ENCODE measurements at places on chromosomes 5 and 9.

DNA sequence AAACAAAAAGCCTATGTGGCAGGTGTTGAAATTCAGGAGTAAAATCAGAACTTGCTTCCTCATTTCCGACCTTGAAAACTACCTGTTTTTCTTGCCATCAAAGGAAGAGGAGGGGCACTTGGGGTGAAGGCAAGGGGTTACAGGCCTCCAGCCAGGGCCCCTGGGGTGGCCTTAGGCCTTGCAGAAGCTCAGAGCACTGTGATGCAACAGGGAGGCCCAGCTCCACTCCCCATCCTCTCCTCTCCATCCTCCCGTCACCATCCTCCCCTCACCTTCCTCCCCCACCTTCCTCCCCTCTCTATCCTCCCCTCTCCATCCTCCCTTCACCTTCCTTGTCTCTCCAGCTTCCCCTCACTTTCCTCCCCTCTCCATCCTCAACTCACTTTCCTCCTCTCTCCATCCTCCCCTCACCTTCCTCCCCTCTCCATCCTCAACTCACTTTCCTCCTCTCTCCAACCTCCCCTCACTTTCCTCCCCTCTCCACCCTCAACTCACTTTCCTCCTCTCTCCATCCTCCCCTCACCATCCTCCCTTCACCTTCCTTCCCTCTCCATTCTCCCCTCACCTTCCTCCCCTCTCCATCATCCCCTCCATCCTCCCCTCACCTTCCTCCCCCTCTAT lies 111.6 kb downstream of the WNK2 start:
- DNase-seq, result no peak

DNA sequence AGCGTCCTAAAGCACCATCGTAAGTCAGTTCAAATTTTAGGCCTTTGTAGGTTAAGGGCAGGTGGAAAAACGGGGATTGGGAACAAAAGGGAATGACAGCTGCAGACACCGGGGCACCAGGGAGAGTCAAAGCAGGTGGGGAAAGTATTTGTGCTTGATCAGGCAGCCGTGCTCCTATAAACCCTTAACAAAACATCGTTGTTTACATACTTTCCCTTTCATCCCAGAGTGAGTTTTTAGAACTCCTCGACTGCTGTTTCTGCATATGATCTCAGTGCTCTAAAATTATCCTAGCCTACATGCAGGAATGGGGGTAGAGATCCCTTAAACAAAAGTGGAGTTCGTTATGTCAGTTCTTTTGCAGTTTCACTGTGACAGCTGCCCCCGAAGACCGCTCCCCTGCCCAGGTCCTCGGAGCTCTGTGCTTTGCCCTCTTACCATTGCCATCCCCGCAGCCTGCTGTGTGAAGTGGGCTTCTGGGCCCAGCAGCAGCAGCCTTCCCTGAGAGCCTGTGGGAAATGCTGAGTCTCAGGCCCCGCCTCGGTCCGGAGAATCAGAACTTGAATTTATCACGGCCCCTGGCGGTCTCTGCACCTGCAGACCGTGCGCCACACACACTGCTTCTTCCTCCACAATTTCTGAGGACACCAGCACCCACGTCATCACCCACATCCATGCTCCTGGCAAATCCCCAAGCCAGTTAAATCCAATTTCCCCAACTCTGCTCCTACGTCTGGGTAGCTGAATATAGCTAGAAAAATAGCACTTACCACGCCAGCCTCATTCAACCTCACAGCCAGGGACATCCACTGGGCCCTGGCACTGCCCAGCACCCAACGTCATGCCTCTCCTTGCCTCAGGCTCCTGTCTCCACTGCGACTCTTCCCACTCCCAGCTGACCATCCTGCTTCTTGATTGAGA lies 86.8 kb downstream of the NSUN2 start:
- no peak for DNase-seq

DNA sequence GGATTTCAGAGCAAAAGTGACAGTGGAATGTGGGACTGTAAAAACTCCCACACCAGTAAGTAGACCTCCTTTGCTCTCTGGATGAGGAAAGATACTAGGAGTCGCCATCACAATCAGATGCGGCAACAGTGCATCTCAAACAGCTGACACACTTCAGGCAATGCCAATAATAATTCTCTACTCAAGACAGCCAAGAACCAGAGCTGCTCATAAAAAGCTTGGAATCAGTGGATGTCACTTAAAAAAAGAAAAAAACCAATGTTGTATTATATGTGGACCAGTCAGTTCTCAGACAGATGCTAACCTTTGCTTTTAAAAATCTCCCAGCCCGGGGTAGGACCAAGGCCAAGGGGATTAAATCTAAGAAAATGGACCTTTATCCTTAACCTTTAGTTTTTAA lies 185.0 kb downstream of the GNA14 start:
- no peak for DNase-seq

GRCh38 chr5:36403632-36404311 lies 102.1 kb upstream of the RANBP3L start:
- DNase-seq, result peak; percentile 94

DNA sequence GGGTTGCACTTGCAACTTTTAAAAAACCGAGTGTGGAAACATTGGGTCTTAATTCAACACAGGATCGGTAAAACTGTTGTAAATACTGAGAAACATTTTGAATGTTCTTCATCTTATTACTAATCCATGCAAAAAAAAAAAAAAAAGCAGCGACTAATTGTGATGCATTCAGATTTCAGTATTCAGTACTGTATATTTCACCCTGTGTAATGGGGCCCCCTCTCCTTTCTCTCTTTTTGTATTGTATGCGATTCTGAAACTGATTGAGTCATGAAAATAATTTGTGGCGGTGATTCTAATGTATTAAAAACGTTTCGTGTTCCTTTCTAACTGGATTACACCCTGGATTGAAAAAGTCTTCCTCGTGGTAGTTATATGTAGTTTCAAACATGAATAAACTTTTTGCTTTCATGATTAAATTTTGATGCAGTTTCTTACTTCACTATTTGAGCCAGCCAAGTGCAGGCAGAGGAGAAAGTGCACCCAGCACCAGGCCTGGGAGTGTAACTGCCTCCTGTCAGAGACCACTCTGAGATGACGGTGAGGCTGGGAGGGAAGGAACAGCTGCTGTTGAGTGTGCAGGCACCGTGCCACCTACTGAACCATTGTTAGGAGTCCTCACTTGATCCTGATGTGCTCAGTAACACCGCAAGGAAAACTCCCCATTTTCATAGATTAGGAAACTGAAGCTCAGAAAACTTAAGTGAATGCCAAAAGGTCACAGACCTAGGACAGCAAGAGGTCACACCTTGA lies 220.0 kb downstream of the PBX3 start:
- no peak for DNase-seq

DNA sequence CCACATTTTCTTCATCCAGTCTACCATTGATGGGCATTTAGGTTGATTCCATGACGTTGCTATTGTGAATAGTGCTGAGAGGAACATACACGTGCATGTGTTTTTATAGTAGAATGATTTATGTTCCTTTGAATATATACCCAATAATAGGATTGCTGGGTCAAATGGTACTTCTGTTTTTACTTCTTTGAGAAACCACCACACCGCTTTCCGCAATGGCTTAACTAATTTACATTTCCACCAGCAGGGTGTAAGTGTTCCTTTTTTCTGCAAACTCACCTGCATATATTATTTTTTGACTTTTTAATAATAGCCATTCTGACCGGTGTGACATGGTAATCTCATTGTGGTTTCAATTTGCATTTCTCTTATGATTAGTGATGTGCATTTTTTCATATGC lies 82.2 kb upstream of the RFX3 start:
- DNase-seq, result no peak

- DNase-seq, result no peak
These were observed 290.1 kb downstream of the EFNA5 start for GRCh38 chr5:107380654-107381053.

- no peak for DNase-seq
These were observed 90.1 kb downstream of the MPDZ start for GRCh38 chr9:13189362-13189761.

DNA sequence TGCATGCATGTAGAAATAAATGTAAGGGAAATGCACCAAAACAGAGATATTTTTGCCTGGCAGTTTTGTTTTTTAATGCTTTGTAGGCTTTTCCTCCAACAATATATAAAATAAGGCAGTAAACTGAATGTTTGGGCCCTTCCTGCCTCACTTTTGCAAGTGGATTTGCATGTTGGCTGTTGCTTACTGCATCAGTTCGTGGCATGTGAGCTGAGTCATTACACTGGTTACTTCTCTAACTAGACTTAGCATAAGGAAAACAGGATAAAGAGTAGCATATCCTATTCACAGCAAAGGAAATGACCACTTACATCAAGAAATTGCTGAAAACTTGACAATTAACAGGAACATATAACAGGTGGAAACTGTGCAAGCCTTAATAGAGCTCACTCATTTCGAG lies 113.4 kb downstream of the TLE1 start:
- DNase-seq, result no peak
